ENCODE measurements at places on chromosomes 4 and X. TPM values are rescaled to one million over a fixed set of nuclear protein-coding genes. Genes with fewer than 3 reads are reported as not detected.

TSR2 gene
- 19.2 TPM for total RNA-seq

TMEM47 gene
- total RNA-seq: 44.8 TPM

AKAP14 gene
- total RNA-seq: not detected

DMRTC1 gene
- total RNA-seq: not detected

CA5B gene
- total RNA-seq: 13.7 TPM

HPSE gene
- 1.3 TPM for total RNA-seq

NHS gene
- 16.8 TPM for total RNA-seq

PLS3 gene
- total RNA-seq: 146 TPM

TMEM35A gene
- 4.0 TPM for total RNA-seq

SOWAHB gene
- 7.1 TPM for total RNA-seq

LARP1B gene
- total RNA-seq: 20.0 TPM

RASSF6 gene
- 5.3 TPM for total RNA-seq

USP26 gene
- total RNA-seq: not detected

SMPX gene
- 73.3 TPM for total RNA-seq

Measured in metanephros (tissue), 2 donors.